ENCODE measurements at places on chromosomes 4 and X. TPM values are rescaled to one million over a fixed set of nuclear protein-coding genes. Genes with fewer than 3 reads are reported as not detected.

DNA sequence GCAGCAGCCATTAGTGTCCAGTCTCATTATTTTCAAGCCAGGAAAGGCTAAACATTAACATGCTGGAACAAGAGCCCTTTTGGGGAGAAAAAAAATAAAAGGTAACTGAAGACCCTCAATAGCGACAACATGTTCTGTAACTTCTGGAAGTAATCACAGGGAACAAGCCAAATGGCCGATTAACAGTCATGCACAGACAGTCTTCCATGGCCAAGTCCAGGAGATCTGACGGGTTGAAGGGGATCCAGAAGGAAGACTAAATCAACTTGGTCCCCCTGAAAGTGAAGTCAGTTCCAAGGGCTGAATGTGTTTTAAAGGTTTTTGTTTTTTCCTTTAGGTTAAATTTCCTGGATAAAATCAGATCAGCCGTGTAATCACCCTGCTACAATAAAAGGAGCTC, 52.5 kb downstream of the LNX1 start:
- no peak overlapping the region for H3K27ac ChIP-seq
- DNase-seq = no peak
- H3K27me3 ChIP-seq = no peaks in the 10 kb centered on the region
- H3K4me1 ChIP-seq = peaks cover 19% of the 10 kb centered on the region
- no peak overlapping the region for H3K4me3 ChIP-seq

DNA sequence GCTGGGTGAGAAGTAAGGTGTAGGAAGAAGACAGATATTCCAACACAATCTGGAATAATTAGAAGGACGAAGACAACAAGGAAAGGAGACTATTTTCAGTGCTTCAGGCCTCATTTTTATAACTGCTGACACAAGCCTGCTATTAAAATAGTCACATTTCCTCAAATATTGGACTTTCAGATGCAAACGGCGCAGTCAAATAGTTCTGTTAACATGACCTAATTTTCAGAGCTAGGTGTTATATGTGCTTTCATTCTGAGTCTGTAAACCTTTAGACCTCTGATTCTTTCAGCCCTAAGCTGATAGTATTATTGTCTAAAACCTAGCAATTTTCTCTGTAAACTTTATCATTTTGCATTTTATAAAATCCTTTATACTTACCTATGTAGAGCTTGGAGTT, 261.5 kb downstream of the IL1RAPL1 start:
- no peaks in the 10 kb centered on the region for H3K27me3 ChIP-seq
- no peak overlapping the region for H3K27ac ChIP-seq
- DNase-seq = no peak
- no peaks in the 10 kb centered on the region for H3K4me1 ChIP-seq
- no peaks in the 10 kb centered on the region for H3K36me3 ChIP-seq

DNA sequence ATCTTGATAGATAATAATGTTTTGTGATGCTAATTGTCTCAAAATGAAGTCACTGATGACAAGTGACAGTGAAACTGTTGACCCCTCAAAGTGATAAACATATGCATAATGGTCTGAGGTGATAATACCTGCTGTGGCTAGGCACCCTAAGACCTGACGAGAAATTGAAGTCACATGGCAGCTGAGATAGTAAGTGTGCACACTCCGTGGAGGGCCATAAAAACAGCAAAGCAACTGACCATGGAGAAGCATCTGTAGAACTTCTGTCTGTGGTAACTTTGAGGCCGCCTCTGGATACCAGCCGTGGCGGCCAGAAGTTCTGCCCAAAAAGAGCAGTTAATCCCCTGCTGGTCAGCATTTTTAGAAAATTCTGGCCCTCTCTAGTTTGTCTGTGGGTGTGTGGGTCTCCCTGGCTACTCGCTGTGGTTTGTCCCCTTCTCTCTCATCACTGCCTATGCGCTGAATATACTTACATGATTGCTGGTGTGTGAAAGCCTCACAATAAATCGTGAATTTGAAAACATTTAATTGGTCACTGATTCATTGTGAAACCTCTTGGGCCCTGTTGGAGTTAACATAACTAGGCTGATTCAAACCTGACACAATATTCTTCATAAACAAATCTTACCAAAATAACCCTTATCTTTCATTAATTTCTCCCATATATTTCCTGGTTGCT, 50.6 kb downstream of the CCDC149 start:
- no peak overlapping the region for H3K4me3 ChIP-seq
- no peak for DNase-seq
- H3K36me3 ChIP-seq = no peaks in the 10 kb centered on the region

DNA sequence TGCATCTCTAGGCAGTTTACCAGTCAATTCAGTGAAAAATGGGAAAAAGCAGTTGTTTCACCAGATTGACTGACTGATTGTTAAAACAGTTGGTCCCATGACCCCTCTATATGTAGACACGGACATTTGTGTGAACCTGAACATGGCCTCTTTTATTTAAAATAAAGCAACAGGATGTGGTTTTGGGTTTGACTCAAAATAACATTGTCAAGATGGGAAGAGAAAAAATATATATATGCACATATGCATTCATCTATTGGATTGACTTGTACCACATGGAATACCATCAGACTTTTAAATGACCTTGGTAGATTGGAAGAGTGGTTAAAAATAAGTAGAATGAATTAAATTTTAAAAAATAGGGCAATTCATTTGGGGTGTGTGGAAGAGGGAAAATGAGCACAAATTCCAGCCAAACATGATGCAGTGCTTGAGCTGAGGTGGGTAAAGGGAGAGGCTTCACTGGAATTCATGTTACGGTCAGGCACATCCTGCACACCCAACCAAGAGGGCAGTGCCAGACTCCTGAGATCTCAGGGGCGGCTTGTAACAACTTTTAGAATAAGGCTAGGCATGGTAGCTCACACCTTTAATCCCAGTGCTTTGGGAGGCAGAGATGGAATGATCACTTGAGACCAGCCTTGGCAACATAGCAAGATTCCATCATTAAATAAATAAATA, 560.7 kb upstream of the TENM3 start:
- no peak overlapping the region for H3K4me3 ChIP-seq
- peaks cover 43% of the 10 kb centered on the region for H3K4me1 ChIP-seq
- no peaks in the 10 kb centered on the region for H3K36me3 ChIP-seq
- DNase-seq = no peak
- H3K27ac ChIP-seq = peak overlapping the region; percentile 17

GRCh38 chr4:85676850-85677590, 202.1 kb downstream of the ARHGAP24 start:
- H3K27me3 ChIP-seq = no peaks in the 10 kb centered on the region
- DNase-seq = peak; percentile 44
- H3K36me3 ChIP-seq = no peaks in the 10 kb centered on the region
- no peak overlapping the region for H3K27ac ChIP-seq

GRCh38 chr4:116872308-116872707, 213.1 kb downstream of the TRAM1L1 start:
- H3K4me3 ChIP-seq = no peak overlapping the region
- H3K4me1 ChIP-seq = no peaks in the 10 kb centered on the region
- H3K27ac ChIP-seq = no peak overlapping the region
- H3K36me3 ChIP-seq = no peaks in the 10 kb centered on the region

DNA sequence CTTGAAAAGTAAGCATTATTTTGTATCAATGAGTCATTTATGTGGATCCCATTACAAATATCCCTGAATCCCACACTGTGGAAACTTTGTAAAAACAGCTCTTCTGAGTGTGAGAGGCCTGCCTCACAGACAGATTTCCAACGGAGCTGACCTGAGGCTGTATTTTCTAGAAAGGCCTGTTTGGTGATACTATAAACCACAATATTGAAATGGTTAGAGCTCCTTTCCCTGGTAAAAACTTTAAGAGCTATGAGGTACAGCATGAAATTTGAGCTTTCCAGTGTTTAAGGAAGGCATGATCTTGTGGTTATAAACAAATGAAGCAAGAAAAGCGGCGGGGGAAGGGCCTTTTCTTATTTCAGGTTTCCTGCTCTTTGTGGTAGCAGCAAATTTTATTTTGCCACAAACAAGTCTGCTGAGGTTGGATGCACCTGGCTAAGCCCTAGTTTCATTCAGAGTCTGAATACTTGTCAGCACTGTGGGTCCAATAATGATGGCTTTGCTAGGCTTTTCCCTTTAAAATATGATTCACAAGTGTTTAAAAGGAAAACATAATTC, 86.8 kb upstream of the ETNPPL start:
- H3K36me3 ChIP-seq = no peaks in the 10 kb centered on the region
- peaks cover 22% of the 10 kb centered on the region for H3K4me1 ChIP-seq
- no peak overlapping the region for H3K4me3 ChIP-seq
- no peaks in the 10 kb centered on the region for H3K27me3 ChIP-seq
- H3K27ac ChIP-seq = peak overlapping the region; percentile 88
- DNase-seq = peak; percentile 87

DNA sequence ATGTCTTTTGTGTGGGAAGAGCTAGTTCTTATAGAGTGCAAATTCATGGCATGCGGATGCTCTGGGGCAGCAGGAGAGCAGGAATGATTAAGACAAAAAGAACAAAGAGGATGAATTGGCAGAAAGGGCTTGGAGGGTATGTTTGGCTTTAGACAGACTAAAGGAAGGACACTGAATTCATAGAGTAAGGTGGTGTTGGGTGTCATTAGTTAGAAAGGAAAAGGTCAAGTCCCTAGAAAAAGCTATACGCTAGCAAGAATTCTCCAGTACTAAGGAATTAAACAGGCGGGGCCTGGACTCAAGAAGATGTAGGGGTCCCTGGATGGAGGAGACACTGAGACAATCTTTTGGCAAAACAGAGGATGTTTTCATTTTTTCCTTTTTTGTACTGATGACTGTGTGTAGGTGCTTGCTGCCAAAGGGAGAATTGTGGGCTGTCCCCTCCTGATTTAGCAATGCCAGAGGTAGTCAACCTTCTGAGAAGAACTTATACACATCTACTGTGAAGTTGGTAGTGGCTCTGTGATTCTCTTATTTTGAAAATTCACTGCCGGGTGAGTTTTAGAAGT, 391.0 kb downstream of the SPRY1 start:
- H3K4me1 ChIP-seq = peaks cover 18% of the 10 kb centered on the region
- H3K27ac ChIP-seq = no peak overlapping the region
- H3K27me3 ChIP-seq = no peaks in the 10 kb centered on the region

DNA sequence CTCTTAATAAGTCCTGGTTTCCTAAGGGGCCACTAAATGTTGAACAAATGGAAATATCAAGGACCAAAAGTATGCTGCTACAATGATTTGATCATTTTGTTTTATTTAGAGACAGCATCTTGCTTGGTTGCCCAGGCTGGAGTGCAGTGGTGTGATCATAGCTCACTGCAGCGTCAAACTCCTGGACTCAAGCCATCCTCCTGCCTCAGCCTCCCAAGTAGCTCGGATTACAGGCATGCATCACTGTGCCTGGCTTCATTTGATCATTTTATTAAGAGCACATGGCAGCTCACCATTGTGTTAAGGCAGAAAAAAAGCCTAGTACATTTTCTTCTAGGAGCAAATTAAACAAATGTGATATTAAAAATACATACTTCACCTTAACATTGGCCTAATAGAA, 52.7 kb downstream of the DCLK2 start:
- no peak overlapping the region for H3K27ac ChIP-seq
- H3K27me3 ChIP-seq = no peaks in the 10 kb centered on the region
- H3K4me3 ChIP-seq = no peak overlapping the region
- DNase-seq = peak; percentile 85
- peaks cover 45% of the 10 kb centered on the region for H3K4me1 ChIP-seq
- H3K36me3 ChIP-seq = no peaks in the 10 kb centered on the region

DNA sequence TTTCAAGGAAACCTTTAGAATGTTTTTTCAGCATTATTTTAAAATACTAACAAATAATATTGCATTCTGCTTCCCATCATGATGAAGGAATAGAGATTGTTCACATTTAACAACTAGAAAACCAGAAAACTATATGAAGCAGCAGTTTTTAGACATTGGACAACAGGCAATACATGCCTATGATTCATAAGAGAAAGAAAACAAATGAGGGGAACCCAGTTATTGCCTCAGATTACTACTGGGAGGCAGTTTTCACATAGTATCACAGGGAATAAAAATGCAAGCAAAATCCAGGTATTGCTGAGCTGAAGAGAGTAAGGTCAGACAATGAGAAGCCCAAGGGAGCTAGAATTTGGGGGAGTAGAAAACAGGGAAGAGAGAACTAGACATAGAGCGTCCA, 373.6 kb downstream of the MAPK10 start:
- H3K4me1 ChIP-seq = no peaks in the 10 kb centered on the region
- no peak for DNase-seq
- no peaks in the 10 kb centered on the region for H3K27me3 ChIP-seq
- no peak overlapping the region for H3K4me3 ChIP-seq

GRCh38 chr4:57195622-57196021, 85.4 kb upstream of the IGFBP7 start:
- no peaks in the 10 kb centered on the region for H3K36me3 ChIP-seq
- no peak overlapping the region for H3K4me3 ChIP-seq
- DNase-seq = no peak
- no peaks in the 10 kb centered on the region for H3K27me3 ChIP-seq

DNA sequence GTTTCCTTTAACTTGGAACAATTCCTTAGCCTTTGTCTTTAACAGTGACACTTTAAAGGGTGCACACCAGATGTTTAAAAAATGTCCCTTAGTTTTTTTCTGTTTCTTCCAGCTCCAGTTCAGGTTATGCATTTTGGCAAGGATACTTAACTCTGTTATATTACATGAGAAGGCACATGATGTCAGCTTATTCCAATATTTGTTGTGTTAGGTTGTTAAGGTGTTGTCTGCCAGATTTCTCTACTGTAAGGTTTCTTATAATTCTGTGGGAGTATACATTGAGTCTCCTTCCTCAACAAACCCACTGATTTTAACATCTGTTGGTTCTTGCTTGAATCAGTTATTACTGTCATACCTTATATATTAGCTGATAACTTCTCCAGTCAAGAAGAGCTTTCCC, 33.3 kb downstream of the REST start:
- H3K4me3 ChIP-seq = no peak overlapping the region
- H3K27me3 ChIP-seq = no peaks in the 10 kb centered on the region
- no peak for DNase-seq
- no peak overlapping the region for H3K27ac ChIP-seq
- peaks cover 4% of the 10 kb centered on the region for H3K36me3 ChIP-seq

DNA sequence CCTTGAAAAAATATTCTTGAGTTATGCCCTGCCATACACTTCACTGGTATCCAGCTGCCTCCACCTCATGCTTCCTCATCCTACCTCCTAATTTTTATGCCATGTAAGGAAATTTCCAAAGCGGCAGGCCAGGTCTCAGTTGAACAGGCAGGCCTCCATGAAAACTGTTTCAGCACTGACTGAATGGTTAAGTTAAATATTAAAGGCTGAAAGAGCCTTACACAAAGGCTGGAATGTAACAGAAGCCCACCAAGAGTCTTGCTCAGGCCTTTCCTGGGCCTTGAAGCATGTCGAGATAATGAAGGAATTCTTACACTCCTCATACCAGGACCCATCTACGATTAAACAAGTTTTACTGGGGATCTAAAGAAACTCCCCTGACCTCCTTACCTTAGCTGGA, 359.6 kb upstream of the NOCT start:
- no peaks in the 10 kb centered on the region for H3K36me3 ChIP-seq
- no peak overlapping the region for H3K27ac ChIP-seq
- no peak overlapping the region for H3K4me3 ChIP-seq
- no peaks in the 10 kb centered on the region for H3K27me3 ChIP-seq

- H3K4me1 ChIP-seq = no peaks in the 10 kb centered on the region
- peak; percentile 7 for DNase-seq
- H3K4me3 ChIP-seq = no peak overlapping the region
- H3K27ac ChIP-seq = no peak overlapping the region
Observed at GRCh38 chr4:95077864-95078263, 320.1 kb downstream of the BMPR1B start.

The SEC24D gene
- total RNA-seq = 187 TPM

The PCDH18 gene
- 4.9 TPM for total RNA-seq

The MTTP gene
- 0.29 TPM for total RNA-seq

The HAND2 gene
- total RNA-seq = not detected

The TKTL2 gene
- total RNA-seq = not detected

The VSIG1 gene
- not detected for total RNA-seq

The MAGEA2 gene
- 6.1 TPM for total RNA-seq
